Stimulated activated CD8-positive, alpha-beta memory T cell treated with anti-CD3 and anti-CD28 coated beads, Interleukin-4, amount 100 ng/mL, for 4 hours (primary cell): ENCODE measurements at places on chromosomes 5 and 9.

GRCh38 chr5:135251093-135251492, 147.9 kb downstream of the MACROH2A1 start:
- no peak for DNase-seq

- DNase-seq: no peak
These were observed 1485.1 kb downstream of the EFNA5 start for GRCh38 chr5:106185661-106186081.

GRCh38 chr5:125508225-125508624, 761.8 kb upstream of the ZNF608 start:
- no peak for DNase-seq

GRCh38 chr9:4235871-4236804, 63.7 kb downstream of the GLIS3 start:
- no peak for DNase-seq

GRCh38 chr9:136386018-136386417, 12.5 kb upstream of the CARD9 start:
- no peak for DNase-seq

- DNase-seq: no peak
These were observed 180.6 kb downstream of the CACNA1B start for GRCh38 chr9:138058181-138058580.

DNA sequence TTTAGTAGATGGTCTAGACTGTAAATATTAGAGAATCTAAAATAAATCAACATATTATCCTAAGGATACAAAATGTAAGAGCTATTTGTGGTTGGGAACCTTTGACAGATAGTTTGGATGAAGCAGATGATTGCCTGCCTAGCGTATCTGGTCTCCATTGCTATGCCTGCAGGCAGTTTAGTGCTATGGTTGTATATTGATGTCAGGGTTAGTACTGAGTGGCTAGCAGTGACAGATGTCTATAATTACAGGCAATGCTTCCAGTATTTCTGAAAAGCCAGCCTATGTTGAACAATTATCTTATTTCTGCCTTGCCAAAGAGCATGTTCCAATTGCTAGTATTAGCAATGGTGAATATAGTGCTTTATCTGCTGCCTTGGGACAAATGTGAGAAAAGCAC, 151.3 kb upstream of the TLX3 start:
- no peak for DNase-seq

- DNase-seq: no peak
These were observed 229.9 kb downstream of the EBF1 start for GRCh38 chr5:158869854-158870253.

- no peak for DNase-seq
These were observed 51.2 kb upstream of the FCN2 start for GRCh38 chr9:134829356-134829937.

- DNase-seq: no peak
These were observed 411.6 kb downstream of the BNC2 start for GRCh38 chr9:16458696-16459420.

DNA sequence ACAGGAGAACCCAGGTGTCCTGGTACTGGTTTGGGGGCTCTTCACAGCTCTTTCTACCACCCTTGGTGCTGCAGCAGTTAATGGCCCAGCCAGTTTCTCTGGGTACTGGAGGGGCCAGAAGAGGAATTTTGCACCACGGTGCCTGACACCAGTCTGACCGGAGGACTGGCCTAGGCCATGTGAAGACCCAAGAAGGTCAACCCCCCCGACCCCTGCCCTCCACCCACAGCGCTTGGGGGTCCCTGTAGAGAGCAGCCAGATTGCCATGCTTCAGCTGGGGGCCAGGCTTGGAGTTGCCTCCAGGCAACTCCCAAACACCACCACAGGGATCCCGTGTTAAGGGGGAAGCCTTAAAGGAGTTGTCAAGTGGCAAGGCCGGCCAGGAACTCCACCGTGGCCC, 6.2 kb downstream of the ARSI start:
- no peak for DNase-seq

DNA sequence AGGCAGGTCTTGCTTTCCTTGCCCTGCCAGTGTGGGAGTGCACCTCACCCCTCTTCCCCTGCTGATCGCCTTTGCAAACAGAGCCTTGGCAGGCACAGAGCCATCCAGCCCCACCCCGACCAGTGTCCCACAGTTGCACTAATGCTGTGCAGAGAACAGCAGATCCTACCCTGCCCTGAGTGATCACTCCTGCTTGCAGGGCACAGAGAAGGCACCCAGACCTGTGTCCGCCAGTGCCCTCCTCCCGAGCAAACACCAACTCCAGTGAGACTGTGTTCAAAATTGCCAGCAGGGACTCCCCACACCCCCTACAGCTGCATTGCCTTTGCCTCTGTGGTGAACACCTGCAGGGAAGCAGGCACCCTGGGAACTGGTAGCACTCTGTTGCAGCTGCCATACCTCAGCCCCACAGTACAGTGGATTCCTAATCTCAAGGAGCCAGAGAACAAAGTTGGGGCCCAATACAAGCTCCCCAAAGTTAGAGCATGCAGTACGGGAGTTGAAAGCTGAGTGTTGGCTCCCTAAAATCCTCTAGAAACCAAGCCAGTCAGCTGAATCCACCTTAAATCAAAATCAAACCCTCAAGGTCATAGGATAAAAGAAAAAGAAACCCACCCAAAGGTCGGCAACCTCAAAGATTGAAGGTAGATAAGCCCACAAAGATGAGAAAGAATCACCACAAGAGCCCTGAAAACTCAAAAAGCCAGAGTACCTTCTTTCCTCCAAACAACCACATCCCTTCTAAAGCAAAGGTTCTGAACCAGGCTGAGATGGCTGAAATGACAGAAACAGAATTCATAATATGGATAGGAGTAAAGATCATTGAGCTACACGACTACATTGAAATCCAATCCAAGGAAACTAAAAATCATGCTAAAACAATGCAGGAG, 92.9 kb upstream of the PIK3R1 start:
- no peak for DNase-seq

DNA sequence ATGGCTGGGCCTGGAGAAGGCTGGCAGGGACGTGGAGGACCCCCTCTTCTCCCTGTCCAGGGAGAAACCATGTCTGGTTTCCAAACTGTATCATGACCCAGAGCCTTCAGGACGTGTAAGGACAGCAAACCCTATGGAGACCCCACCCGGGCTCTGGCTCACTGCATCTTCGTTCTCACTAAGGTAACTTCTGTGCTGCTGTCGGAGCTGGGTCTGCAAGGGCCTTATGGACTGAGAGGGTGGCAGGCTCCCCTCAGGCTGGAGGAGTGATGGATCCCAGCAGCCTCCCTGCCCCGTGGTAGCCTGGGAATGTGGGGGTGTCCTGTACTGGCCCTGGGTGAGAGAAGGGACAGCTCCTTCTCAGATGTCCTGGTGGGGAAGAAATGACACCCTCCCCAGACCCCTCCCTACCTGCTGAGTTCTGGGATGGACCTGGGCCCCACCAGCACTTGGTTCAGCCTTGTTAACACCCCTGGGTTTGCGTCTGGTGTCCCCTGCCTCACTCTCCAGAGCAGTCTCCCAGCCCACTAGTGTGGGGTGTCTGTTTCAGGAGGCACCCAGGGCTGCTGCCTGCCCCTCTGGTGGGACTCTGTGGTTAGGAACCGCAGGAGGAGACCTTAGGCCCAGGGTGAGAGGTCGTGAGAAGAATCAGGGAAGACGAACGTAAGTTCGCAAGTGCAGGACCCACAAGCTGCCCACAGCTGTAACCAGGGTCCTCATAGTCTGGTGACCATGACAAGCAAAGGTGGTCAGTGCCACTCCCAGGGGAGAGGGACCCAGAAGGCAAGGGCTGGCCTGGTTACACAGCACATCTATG, 6.6 kb downstream of the SPATA31E1 start:
- no peak for DNase-seq

GRCh38 chr5:166058660-166059059, 2232.8 kb upstream of the WWC1 start:
- no peak for DNase-seq

- DNase-seq: no peak
These were observed 73.8 kb downstream of the MED27 start for GRCh38 chr9:132005899-132006298.

DNA sequence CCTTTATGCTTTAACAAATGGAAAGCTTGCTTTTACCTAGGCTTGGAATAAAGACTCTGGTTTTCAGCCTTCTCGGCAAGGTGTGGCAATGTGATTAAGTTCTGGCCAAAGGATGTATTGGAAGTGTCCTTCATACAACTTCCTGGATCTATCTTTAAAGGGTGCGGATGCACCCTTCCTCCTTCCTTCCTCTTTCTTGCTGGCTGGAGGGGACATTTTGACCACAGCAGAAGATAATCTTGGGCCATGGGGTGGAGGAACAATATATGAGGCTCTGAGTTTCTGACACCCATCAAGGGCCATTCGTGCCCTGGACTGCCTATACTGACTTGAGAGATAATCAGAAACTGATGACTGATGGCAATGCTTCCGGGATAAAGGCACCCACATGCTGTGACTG, 145.7 kb downstream of the ACER2 start:
- DNase-seq: no peak

GRCh38 chr9:109769250-109769649, 10.7 kb upstream of the PALM2AKAP2 start:
- no peak for DNase-seq

- DNase-seq: no peak
These were observed 102.1 kb downstream of the TMEM174 start for GRCh38 chr5:73274881-73275663.

- no peak for DNase-seq
These were observed 6.6 kb upstream of the GPRIN1 start for GRCh38 chr5:176616511-176616910.

GRCh38 chr5:170612256-170612678, 108.4 kb downstream of the KCNIP1 start:
- DNase-seq: no peak

DNA sequence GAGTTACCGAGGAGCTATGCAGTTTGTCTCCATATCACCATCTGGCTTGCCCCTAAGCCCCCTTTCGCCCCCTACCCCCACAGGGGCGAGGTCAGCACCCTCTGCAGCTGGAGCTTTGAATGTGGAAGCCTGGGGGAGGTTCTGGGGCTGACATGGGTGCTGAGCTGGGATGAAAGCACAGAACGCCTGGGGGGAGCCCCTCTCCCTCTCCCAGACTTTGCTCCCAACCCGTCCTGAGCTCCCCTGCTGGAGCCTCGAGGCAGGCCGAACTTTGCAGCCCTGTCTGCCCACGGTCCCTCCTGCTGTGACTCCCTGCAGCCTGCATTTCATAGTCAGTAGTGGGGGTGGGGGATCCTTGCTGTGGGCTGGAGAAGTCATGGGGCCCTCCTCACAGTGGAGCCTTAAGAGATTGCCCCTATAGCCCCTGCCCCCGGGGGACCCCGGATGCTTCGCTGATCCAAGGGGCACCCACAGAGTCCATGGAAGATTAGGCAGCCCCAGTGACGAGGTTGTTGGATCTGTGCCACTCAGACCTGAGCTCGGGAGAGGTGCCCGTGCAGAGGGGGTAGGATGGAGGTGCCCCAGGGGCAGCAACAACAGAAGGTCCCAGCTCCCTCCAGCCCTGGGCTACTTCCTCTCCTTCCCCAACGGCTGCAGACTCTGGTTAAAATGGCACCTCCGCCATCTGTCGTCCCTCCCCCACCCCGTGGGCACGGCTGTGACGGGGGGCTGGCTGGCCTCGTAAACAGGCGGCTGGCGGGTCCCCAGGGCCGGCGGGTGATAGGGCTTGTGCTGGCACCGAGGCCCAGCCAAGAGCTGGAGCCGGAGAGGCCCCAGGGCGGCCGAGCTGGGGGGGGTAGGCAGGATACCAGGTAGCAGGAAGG, 162.0 kb downstream of the C9orf50 start:
- no peak for DNase-seq

GRCh38 chr9:93240891-93241334, 57.0 kb downstream of the WNK2 start:
- DNase-seq: no peak

DNA sequence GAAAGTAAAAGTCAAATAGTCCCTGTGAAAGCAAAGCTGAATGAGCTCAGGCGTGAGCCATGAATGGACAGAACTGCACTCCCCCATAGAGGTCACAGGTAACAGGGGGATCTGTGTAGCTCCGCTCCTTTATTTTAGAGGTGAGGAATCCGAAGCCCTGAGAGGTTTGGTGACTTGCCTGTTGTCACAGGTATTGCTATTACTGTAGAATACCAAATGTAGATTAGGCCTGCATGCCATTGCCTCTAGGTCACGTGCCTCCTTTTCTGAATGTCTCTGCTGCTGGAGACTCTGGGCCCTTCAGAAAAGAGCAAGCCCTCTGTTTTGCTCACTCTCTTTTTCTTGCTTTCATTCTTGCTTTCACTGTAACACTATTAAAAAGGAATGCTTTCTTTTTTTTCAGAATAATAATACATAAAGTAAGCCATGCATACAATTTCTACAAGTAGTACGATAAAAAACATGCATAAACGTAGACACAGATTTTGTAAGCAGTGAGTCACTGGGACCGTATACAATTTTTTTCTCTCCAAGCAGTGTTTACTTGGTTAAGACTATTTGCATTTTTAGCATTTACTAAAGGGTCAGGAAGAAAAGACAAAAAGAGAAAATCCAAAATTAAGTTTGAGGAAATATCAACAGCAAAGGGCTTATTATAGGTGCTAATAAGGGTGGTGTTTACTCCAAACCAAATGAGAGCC, 568.7 kb upstream of the ADAMTS16 start:
- DNase-seq: no peak

DNA sequence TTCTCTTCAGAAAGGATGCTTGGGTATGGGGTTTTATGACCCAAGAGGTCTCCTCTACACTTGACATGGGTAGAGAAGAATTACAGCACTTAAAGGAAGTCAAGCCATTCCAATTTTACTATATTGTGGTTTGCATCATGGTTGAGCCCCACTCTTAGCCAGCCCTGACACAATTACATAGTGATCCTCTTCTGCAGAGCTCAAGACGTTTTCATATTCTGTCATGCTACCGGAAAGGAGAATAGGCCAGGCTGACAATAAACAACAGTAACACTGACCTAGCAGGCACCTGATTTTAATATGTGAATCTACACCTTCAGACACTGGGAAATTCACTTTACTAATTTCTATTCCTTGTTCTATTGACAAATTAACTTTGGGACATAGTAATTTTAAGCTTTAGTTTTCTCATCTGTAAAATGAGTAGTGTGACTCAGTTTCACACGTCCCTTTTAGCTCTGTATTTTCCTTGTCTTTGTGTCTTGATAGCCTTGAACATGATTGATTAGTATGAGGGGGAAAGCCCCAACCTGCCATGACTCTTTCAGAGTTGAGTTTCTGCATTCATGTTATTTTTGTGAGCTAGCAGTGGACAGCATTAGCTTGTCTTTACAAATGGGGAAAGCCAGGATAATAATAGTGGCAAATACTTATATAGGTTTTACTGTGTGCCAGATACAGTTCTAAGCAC, 83.8 kb downstream of the SV2C start:
- no peak for DNase-seq

- DNase-seq: no peak
These were observed 297.3 kb downstream of the NR3C1 start for GRCh38 chr5:143106174-143106573.

DNA sequence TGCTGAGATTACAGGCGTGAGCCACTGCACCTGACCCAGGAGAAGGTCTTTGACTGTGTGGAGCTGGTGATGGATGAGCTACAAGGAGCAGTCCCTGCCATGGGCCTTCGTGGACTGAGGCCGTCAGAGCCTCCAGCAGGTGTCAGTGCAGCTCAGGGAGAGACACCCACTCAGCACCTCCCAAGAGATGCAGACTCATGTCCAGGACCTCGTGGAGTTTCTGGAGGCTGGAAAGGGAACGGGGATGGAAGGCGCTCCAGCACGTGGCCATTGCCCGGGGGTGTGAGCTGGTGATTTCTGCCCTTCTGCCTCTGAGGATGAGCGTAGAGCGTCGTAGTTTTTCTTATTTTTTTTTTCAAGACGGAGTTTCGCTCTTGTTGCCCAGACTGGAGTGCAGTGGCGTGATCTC, 9.5 kb downstream of the TOR4A start:
- DNase-seq: no peak
